ENCODE measurements at places on chromosomes 3 and 15.

GRCh38 chr3:31891876-31892455 is 89.1 kb downstream of the OSBPL10 start:
- no peak for DNase-seq

DNA sequence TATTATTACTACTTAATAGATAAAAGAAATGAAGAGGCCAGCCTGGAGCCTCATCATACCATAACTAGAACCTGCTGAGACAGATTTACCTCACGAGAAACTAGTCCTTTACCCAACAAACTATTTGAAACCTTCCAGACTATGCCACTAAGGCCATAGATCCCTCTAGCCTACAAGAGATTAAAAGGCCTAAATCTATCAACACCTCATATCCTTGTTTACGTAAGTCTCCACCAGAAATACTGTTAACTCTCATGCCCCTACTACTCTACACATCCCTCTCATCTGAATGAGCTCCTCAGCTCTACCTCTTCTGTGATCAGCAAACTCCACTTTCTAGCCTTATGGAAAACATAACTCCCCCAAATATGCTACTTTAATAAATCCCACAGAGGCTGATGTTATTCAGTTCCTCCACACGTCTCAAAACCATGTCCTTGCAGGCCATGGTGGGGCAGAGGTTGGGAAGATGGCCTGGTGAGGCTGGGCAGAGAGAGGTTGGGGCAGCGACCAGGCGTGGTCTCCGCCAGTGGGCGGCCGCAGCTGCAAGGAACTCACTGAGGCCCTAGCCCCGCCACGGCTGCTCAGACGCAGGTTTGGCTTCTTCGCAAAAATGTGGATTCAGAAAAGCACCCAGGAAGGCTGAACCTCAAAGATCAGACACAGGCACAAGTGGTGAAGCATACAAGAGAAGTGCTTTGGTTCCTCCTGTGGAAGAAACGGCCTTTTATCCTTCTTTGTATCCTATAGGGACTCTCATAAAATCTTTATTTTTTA is 65.8 kb downstream of the GSK3B start:
- no peak for DNase-seq

GRCh38 chr3:176357891-176358290 is 839.4 kb downstream of the TBL1XR1 start:
- no peak for DNase-seq

- no peak for DNase-seq
Observed at GRCh38 chr3:12648384-12648959, 15.4 kb downstream of the RAF1 start.

DNA sequence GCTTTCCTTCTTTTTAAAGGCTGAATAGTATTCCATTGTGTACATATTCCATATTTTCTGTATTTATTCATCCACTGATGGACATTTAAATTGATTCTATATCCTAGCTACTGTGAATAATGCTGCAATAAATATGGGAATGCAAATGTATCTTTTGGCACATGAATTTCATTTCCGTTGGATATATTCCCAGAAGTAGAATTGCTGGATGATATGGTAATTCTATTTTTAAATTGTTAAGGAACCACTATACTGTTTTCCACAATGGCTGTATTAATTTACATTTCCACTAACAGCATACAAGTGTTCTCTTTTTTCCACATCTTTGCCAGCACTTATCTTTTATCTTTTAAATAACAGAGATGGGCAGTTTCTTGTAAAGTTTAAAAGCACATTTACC is 302.7 kb downstream of the CTNNB1 start:
- no peak for DNase-seq

DNA sequence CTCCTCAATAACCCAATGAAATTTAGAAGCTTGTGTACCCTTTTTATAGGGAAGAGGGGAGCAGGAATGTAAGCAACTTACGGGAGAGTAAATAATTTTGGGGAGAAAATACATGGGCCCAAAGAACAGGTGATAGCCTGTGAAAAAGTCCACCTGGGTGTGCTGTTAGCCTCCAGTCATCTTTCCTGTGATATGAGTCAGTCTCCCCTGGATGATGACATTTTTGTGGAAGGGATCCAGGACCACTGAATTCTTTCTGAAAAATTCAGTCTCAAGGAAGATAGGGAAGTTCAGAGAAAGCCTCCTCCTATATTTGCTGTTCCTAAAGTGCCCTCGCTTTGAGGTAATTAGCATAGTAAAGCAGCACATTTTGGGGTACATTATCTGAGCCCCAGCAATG is 149.8 kb downstream of the SQOR start:
- no peak for DNase-seq

DNA sequence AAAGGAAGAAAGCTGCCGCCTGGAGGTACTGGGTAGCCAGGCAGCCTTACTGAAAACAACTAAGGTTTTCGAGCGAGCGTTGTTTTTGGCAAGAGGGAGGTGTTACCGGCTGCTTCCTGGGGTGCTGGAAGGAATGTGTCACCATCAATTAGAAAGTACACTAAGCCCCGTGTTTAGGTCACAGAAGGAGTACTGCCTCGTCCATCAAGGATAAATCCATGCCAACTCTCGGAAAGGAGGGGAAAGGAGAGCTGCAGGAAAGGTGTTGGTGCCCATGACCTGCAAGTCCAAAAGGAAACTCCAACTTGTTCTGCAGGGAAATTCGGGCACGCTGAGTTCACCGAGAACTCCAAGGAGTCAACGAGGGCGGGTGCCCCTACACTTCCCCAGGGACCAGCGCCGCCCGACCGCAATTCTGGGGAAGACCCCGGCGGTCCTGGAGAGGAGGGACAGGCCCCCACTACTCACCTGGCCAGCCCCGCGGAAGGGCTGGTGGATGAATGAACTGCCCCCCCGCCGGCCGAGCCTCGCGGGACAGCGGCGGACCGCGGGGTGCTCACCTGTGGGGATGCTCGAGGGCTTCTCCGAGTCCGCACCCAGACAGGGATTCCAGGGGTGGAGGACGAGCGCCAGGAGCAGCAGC is 542 bp downstream of the PLOD2 start:
- no peak for DNase-seq

DNA sequence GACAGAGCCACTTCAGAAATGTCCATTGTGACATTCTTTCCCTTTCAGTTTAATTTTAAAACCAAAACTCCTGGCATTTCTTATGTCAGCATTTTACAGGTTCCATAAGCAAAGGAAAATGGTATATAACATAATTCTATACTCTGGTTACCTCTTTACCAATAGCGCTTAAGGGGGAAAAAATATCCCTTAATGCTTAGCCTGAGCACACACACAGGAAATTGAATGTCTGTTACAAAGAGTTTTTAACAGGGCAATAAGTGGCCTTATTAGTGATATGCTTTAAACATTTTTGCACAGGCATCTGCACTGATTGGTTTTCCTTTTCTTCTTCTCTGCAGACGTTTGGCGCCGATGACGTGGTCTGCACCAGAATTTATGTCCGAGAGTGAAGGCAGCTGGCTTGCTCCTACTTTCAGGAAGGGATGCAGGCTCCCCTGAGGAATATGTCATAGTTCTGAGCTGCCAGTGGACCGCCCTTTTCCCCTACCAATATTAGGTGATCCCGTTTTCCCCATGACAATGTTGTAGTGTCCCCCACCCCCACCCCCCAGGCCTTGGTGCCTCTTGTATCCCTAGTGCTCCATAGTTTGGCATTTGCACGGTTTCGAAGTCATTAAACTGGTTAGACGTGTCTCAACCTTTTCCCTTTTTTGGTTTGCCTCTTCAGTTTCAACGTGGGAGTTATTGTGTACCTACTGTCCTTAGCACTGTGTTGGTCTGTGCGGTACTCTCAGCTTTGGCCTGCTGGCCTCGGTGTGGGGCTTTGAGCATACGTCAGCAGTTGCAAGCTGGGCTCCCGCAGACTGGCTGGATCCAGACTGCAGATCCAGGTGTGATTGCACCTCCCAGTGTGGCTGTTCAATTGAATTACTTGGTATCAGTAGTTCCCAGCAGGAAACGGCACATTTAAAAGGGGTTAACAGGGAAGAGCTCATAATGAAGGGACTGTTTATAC is 7.7 kb downstream of the CRABP1 start:
- DNase-seq, result no peak

DNA sequence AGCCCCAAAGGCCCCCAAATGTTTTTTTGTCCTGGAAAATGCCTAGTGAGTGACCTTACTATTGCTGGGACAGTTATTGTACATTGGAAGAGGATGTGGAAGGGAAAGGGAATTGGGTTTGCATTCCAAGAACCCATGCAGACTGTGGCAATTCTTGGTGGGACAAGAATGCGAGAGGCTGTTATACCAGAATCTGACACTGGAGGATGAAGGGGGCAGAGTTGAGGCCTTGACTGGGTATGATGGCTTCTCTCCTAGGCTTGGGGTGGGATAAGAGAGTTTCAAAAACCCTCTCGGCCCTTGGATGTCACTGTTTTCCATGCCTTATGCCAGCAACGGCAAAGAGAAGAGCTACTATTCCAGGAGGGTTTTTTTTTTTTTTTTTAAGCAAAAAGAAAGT is 25.3 kb downstream of the IL16 start:
- no peak for DNase-seq

DNA sequence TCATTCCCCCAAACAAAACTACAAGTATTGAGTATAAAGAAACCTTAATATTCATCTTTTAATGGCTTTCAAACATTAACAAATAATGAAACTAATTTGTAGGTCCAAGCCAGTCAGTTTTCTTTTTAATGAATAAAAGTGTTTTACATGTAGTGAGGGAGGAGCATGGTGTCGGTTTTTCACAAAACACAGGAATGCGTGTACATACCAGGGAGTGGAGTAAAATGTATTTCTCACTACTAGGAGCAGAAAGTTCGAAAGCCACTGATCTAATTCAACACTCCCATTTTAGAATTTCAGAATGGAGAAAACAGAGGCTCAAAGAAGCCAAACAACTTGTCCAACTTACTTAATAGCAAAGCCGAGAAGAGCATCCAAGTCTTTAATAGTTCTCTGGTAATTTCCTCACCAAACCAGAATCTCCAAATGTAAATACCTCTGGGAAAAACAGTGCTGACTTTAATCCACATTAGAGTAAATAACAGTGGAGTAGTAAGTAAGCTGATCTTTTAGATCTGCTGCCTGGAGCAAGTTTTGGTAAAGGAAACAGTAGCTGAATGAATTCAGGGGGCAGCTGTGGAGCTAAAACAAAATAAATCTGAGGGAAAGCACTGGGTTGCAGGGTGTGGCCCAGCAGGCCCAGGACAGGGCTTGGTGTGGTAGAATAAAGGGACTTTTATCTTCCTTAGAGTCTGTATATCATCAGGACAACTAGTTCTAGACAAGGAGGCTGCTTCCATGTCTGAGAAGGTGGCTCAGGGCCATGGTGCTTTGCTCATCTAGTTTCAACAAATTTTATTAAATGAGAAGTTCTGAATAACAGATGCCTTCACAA is 7.9 kb downstream of the ANP32A start:
- no peak for DNase-seq

GRCh38 chr3:193665370-193665989 is 72.5 kb downstream of the OPA1 start:
- DNase-seq, result peak; percentile 60

- peak; percentile 48 for DNase-seq
Observed at GRCh38 chr3:10753964-10754363, 62.1 kb upstream of the SLC6A11 start.

DNA sequence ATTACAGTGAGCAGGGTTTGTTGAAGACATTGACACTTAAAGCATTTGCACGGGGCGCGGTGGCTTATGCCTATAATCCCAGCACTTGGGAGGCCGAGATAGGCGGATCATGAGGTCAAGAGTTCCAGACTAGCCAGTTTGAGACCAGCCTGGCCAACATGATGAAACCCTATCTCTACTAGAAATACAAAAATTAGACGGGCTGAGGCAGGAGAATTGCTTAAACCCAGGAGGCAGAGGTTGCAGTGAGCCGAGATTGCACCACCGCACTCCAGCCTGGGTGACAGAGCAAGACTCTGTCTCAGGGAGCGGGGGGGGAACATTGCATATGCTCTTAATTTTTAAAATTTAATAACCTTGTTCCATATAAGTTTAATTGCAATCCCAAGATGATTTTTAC is 11.9 kb downstream of the STT3B start:
- no peak for DNase-seq

GRCh38 chr3:49410846-49411534 is 786 bp downstream of the RHOA start:
- DNase-seq, result no peak

GRCh38 chr3:158465074-158465473 is 105.9 kb upstream of the MLF1 start:
- no peak for DNase-seq

DNA sequence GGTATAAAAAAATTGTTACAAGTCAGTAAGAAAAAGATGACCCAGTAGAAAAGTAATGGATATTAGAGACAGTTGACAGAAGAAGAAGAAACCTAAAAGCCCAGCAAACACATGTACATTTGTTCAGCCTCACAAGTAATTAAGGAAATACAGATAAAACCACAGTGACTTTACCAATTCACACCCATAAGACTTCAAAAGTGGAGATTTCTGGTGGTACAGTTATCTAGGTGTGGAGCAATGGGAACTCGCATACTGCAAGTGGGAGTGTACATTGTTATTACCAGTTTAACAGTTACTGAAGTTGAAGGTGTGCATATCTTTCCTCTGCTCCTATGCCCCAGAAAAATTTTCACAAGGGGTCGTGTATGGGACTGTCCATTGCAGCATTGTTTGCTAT is 18.1 kb upstream of the MAPKBP1 start:
- DNase-seq, result no peak

DNA sequence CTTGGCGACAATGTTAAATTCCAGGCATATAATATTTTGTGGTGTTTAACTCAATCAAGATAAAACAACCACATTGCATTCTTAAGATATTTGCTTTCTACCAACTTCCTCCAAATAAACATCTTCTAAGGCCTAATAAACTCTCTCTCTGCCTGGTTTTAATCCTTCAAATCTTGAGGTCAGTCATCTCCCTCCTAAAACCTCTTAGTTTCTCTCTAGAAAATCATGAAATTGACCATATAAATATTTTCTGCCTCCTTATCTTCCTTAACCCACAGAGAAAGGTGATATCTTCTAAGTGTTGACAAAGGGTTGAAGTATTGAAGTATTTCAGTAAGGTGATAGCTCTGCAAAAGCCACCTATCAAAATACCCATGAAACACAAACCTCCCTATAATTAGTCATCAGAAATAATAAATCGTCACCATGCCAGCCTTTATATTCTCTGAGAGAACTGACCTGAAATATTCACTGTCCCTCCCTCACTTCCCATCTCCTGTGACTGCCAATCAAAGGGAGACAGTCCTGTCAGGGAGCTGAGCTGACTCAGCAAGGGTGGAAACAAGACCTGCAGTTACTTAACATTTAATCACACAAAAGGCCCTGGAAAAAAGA is 1261.1 kb downstream of the ROBO1 start:
- no peak for DNase-seq
